ENCODE measurements at places on chromosomes 2 and 18.

DNA sequence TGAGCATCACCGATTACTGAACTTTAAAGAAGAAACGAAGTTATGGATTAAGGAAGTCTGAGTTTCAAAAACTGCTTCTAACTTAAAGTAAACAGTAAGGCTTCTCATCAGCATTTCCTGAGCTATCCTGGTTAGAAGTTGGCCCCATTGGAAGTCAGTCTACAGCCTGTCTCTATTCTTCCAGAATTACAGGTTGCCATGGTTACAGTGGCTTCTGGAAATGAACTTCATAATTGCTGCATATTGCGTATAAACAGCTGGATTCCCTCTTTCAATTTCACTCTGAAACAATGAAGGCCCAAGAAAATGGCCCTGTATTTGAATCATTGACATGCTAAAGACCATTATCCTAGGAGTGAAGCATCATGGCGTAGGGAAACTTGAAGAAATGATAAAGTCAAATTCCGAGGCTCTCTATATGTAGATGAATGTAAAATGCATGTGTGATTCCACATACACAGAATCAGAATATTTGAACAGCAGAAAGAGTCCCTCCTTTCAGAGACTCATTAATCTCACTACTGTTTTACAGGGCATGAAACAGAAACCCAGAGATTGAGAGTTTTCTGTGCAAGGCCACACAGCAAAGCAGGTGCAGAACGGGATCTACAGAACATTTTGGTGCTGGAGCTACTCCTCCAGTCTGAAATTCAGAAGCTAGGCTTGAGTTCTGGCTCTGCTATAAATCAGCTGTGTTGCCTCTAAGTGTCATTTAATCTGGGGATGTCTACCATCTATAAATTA is 856.4 kb upstream of the CELF4 start:
- DNase-seq = no peak

DNA sequence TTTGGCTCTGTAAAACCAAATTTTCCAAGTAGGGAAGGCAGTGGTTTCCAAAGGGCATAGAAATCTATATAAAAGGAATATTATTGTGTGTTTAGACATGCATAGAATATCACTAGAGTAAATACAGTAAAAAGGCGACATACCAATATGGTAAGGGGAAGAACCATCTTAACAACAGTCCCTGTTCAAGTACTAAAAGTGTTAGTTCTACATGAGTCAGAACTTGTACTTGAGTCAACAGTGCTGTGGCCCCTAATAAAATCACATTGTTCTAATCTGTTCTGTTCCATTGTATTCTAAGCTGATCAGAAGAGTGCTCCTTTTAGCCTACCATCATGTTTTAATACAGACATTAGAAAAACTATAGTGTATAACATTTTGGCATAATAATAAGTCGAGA is 36.1 kb upstream of the TNFRSF11A start:
- no peak for DNase-seq

DNA sequence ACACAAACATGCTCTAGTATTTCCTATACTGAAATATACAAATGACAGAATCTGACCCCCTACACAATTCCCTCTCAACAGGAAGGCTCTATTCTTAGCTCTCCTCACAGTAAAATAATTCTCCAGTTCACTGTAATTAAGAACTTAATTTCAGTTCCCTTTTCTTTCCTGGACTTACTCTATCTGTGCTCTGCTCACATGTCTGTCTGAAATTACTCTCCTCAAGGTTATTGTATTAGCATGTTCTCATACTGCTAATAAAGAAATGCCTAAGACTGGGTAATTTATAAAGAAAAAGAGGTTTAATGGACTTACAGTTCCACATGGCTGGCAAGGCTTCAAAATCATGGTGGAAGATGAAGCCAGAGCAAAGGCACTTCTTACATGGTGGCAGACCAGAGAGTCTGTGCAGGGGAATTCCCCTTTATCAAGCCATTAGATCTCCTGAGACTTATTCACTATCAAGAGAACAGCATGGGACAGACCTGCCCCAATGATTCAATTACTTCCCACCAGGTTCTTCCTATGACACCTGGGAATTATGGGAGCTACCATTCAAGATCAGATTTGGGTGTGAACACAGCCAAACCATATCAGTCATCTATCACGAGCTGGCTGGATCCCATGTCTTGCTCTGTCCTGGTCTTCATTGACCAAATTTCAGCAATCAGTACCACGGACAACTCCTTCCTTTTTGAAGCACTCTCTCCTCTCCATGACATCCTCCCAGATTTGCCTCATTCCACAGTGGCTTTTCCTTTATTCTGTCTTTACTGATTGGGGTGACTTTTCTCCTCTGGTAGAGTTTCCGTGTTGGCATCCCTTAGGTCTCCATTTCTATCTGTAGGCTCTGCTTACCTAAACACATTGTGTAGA is 110.9 kb downstream of the GALR1 start:
- no peak for DNase-seq

DNA sequence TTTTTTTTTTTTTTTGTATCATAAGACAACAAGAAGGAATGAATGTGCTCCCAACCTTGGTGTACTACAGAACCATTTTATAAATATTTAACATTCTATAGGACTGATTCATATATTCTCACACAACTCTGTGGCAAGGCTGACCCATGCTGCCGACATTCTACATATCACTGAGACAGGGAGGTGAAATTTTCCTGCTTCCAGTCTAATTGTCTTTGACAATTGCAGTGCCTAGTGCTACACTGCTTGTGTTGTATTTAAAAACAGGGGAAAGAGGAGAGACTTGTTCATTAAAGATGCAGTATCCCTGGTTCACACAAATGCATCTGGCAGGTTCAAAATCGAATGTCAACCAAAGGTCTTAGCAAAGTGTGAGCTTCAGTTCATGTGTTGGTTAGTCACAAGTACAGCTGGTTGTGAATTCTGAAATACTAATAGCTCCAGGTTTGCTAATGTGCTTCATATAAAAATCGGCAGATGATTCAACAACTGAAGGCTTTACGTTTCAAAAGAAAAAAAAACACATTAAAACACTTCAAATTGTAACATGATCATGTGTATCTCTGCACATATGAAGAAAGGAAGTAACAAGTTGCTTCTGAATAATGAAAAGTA is 130.8 kb downstream of the FIGN start:
- DNase-seq = no peak

- DNase-seq = no peak
Observed at GRCh38 chr2:237194081-237194480, 108.4 kb downstream of the COPS8 start.

GRCh38 chr2:231185050-231185725 is 13.2 kb upstream of the ARMC9 start:
- no peak for DNase-seq

DNA sequence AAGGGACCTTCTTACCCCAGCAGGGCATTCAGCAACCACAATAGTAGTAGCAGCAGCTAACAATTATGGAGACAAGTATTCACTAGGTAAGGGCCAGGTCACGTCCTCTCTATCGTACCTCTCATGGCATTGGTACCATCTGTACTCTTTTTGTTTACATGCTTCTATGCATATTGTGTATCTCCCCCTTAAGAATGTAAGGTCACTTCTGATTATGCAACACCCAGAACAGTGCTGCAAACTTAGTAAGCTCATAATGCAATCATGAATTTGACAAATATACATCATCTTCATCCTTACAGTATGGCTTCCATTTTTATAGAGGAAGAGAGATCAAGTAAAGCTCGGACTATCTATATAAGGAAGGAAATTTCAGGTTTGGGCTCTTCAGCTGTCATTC is 46.1 kb downstream of the SPRED2 start:
- DNase-seq = no peak

GRCh38 chr2:8737571-8738175 is 55.8 kb downstream of the ID2 start:
- no peak for DNase-seq

- DNase-seq = no peak
Observed at GRCh38 chr2:44305882-44306281, 30.6 kb downstream of the SLC3A1 start.

- DNase-seq = no peak
Observed at GRCh38 chr2:237664151-237664550, 36.8 kb downstream of the LRRFIP1 start.

GRCh38 chr2:68588589-68588988 is 54.8 kb upstream of the PROKR1 start:
- DNase-seq = no peak

DNA sequence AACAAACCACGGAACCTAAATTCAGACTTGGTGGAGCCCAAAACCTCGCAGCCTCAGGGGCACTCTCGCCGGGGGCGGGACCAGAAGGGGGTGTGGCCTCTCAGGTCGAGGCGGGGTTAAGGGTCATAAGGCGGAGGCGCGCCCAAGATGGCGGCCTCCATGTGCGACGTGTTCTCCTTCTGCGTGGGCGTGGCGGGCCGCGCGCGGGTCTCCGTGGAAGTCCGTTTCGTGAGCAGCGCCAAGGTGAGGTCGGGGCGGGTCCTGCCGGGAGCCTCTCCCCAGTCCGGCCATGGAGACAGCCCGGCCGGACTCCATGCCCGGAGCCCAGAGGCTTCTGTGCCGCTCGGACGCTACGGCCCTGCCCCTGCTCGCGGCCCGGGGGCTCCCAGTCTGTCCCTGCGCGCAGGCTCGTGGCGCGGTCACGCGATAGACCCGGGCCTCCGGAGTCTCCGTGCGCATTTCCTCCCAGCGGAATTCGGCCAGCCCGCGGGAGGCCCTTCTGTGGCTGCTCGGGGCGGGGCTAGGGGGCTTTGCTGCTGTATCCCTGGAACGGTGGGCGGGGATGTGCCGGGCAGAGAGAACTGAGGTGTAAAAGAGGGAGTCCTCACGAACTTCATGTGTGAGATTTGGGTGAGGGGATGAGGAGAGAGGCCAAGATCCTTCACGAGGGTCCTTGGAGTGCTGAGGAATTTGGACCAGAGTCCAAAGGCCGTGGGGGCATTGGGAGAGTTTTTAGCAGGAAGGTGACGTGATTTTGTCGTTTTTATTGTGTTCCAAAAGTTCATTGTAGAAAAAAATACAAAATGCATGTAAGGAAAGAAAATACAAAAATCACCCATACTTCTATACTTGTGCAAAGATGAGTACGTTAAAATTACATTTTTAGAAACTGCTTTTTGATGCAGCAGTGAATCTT is at the start of gene SMYD5:
Gene SMYD5 (plus strand): TSS at position 126 of the 916 bp plus-strand sequence. CDS start 22 bp downstream, at position 148.
- DNase-seq = peak; percentile 85

- no peak for DNase-seq
Observed at GRCh38 chr2:177449159-177449558, 56.6 kb downstream of the AGPS start.

- no peak for DNase-seq
Observed at GRCh38 chr2:200380091-200380561, 73.6 kb downstream of the SPATS2L start.

GRCh38 chr2:119671752-119672151 is 7.2 kb upstream of the TMEM177 start:
- DNase-seq = no peak

GRCh38 chr2:220783671-220784070 is 788.4 kb downstream of the EPHA4 start:
- DNase-seq = no peak

GRCh38 chr2:221255862-221256261 is 316.2 kb downstream of the EPHA4 start:
- no peak for DNase-seq

DNA sequence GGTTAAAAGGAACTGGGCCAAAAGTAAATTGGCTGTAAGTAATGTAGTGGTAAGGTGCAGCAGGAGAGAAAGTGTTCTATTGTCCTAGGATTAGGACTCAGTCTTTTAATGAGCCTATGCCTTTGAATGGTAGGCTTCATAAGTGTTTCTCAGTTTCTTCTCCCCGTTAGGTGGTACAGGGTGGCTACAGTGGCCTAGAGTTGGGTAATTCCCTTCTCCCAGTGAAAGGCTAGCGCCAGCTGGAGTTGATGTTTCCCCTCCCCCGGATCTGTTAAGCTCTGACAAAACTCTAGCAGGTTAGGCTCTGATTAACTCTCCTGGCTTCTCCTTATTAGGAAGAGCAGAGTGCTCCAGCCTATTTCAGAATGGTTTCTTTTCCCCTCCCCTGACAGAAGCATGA is 127.7 kb downstream of the DNAH6 start:
- no peak for DNase-seq

GRCh38 chr2:161161074-161161706 is 962 bp downstream of the TANK start:
- no peak for DNase-seq

GRCh38 chr2:187528042-187528441 is 26.2 kb downstream of the TFPI start:
- DNase-seq = no peak

DNA sequence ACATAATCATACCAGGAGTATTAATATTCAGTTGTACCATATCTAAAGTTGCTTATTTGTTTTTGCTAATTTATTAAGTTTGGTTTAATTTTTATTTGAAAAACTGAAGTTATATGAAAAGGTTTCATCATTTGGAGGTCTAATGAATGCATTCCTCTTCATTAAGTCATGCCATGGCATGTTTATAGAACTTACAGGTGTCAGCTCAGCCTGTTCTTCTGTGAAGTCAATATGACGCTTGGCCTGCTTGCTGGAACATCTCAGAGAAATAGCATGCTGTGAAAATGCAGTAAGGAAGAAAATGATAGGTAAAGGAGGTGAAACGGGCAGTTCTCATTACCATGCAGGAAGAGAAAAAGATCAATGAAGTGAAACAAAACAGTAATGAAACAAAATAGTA is 58.2 kb downstream of the RAPH1 start:
- no peak for DNase-seq

GRCh38 chr2:133541376-133541775 is 26.9 kb downstream of the NCKAP5 start:
- no peak for DNase-seq

DNA sequence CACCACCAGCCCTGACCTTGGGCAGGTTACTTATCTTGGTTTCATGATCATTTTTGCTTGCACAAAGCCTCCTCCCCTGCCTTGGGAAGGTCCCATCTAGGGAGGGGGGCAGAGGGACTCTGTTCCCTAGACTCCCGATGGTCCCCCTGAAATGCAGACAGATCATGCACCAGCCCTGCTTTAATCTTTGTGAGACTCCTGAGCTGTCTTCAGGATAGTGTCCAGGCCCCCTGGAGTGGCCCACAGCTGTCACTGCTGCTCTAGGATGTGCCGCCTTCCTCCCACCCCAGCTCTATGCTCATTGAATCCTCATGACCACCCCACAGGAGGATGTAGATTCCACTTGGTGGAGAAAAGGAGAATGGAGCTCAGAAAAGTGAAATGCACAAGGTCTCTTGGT is 28.0 kb downstream of the PCARE start:
- DNase-seq = no peak

- DNase-seq = no peak
Observed at GRCh38 chr2:159573846-159574606, 42.3 kb downstream of the BAZ2B start.

GRCh38 chr18:47418746-47419145 is 167.3 kb upstream of the SKOR2 start:
- no peak for DNase-seq

- no peak for DNase-seq
Observed at GRCh38 chr2:12428324-12428723, 288.4 kb upstream of the TRIB2 start.

DNA sequence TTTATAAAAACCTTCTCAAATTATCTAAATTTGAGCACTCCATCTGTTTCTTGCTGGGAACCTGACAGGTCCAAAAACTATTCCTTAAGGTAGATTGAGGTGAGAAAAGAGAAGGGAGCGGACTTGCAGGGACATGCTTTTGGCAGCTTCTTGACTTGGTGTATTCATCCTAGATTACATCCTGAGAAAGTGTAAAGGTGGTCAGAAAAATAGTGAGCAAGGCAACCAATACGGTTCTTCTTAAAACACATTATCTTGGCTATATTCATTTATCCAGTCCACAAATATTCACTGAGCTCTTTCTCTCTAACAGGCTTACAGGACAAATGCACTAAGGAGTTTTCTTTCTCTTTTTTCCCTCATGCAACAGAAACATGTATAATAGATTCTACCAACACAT is 230.0 kb downstream of the LRP1B start:
- no peak for DNase-seq

- no peak for DNase-seq
Observed at GRCh38 chr2:28209864-28210263, 182.8 kb upstream of the FOSL2 start.
